Motor neuron (in vitro differentiated cells): ENCODE measurements at places on chromosomes 13 and 19. TPM values are rescaled to one million over a fixed set of nuclear protein-coding genes. Genes with fewer than 3 reads are reported as not detected.

The PCDH17 gene
- 17.1 and 17.7 TPM in 2 replicates for total RNA-seq

The MYADM gene
- total RNA-seq = 7.7 and 10.7 TPM in 2 replicates

The ARHGAP35 gene
- total RNA-seq = 46.9 and 50.1 TPM in 2 replicates

The BSG gene
- total RNA-seq = 561 and 696 TPM in 2 replicates

The HSD11B1L gene
- 4.6 and 5.0 TPM in 2 replicates for total RNA-seq

The ZNF792 gene
- total RNA-seq = 4.6 and 5.9 TPM in 2 replicates

The BSPH1 gene
- total RNA-seq = not detected in 2 replicates

The TNFSF13B gene
- 0.17 and 0.55 TPM in 2 replicates for total RNA-seq

The PGLYRP2 gene
- total RNA-seq = 0.26 TPM in 1 of 2 replicates, not detected in the other

The CEBPA gene
- total RNA-seq = 3.3 and 4.1 TPM in 2 replicates

The NLRP5 gene
- total RNA-seq = 0.05 TPM in 1 of 2 replicates, not detected in the other

The PSG2 gene
- not detected in 2 replicates for total RNA-seq

The SELENOV gene
- total RNA-seq = 0.22 TPM in 1 of 2 replicates, not detected in the other

The AMH gene
- total RNA-seq = 2.1 and 2.2 TPM in 2 replicates

The KIR2DL1 gene
- not detected in 2 replicates for total RNA-seq

The POU2F2 gene
- 26.0 and 30.6 TPM in 2 replicates for total RNA-seq

The CGB3 gene
- total RNA-seq = 0.49 TPM in 1 of 2 replicates, not detected in the other

The ONECUT3 gene
- 0.85 and 0.87 TPM in 2 replicates for total RNA-seq

The ACER1 gene
- not detected in 2 replicates for total RNA-seq

The UBE2L5 gene
- 0.30 TPM in 1 of 2 replicates, not detected in the other for total RNA-seq

The RASGRP4 gene
- total RNA-seq = 0.64 and 1.1 TPM in 2 replicates

The ZNF135 gene
- 4.1 and 4.4 TPM in 2 replicates for total RNA-seq

The NCCRP1 gene
- 0.14 and 0.16 TPM in 2 replicates for total RNA-seq

The ZMYM5 gene
- total RNA-seq = 11.3 and 14.1 TPM in 2 replicates

The KRI1 gene
- 6.8 and 8.8 TPM in 2 replicates for total RNA-seq

The TMEM255B gene
- 0.71 and 1.5 TPM in 2 replicates for total RNA-seq

The ZNF776 gene
- 14.8 and 15.5 TPM in 2 replicates for total RNA-seq

The ZNF132 gene
- total RNA-seq = 5.2 and 5.7 TPM in 2 replicates

The JUNB gene
- 16.7 and 17.8 TPM in 2 replicates for total RNA-seq

The KLF1 gene
- total RNA-seq = 0.33 TPM in 1 of 2 replicates, not detected in the other

The ENOX1 gene
- 9.2 and 9.6 TPM in 2 replicates for total RNA-seq

The SCAF1 gene
- total RNA-seq = 14.5 and 17.6 TPM in 2 replicates

The IRGC gene
- total RNA-seq = 0.93 TPM in 1 of 2 replicates, not detected in the other

The MRPL4 gene
- 20.7 and 24.3 TPM in 2 replicates for total RNA-seq

The GJB6 gene
- total RNA-seq = 0.50 and 0.52 TPM in 2 replicates

The ZMYM2 gene
- total RNA-seq = 78.8 and 80.1 TPM in 2 replicates

The FDX2 gene
- 21.6 and 22.4 TPM in 2 replicates for total RNA-seq

The F10 gene
- total RNA-seq = 0.14 and 0.36 TPM in 2 replicates

The TSKS gene
- not detected in 2 replicates for total RNA-seq

The SF3A2 gene
- 54.4 and 59.7 TPM in 2 replicates for total RNA-seq

The ZNF600 gene
- 0.55 and 1.5 TPM in 2 replicates for total RNA-seq

The C2CD4C gene
- total RNA-seq = 5.4 and 5.7 TPM in 2 replicates

The LHB gene
- total RNA-seq = 1.5 and 7.0 TPM in 2 replicates

The IZUMO1 gene
- total RNA-seq = 0.52 and 0.55 TPM in 2 replicates
